ENCODE measurements at places on chromosomes 1 and 21.
A peak's percentile ranks its signal among the peaks of the same experiment; 100 is the strongest.

GRCh38 chr21:45788637-45789506, 145.3 kb downstream of the PCBP3 start:
- peak; percentile 23 for DNase-seq

DNA sequence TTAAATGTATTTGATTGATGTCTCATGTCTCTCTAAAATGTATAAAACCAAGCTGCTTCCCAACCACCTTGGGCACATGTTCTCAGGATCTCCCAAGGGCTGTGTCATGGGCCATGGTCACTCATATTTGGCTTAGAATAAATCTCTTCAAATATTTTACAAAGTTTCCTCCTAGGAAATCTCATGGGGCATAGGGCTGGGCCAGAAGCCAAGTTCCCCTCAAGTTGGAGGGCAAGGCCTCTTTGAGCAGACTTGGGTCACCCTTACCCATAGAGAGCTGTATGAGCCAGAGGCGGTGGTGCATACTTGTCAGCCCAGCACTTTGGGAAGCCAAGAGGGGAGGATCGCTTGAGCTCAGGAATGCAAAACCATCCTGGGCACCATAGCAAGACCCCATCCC, 2.3 kb upstream of the FBXO42 start:
- no peak for DNase-seq

- no peak for DNase-seq
These were observed 106.3 kb downstream of the EDEM3 start for GRCh38 chr1:184648160-184648855.

DNA sequence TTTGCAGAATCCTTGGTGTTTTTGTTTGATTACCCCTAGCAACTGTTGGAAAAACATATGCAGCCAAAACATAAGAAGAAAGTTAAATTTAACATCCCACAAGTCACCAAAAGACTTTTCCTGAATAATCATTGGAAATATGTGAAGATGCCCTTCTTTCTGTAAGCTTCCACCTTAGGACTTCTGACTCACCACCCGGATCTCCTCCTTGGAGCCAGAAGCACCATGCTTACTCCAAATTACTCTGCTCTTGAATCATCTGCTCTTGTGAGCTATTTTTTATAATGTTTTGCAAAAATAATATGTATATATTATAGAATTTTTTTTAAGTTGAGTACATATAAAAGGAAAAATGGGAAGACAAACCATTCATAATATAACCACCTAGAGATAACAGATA, 391.7 kb downstream of the KCTD3 start:
- peak; percentile 45 for DNase-seq

DNA sequence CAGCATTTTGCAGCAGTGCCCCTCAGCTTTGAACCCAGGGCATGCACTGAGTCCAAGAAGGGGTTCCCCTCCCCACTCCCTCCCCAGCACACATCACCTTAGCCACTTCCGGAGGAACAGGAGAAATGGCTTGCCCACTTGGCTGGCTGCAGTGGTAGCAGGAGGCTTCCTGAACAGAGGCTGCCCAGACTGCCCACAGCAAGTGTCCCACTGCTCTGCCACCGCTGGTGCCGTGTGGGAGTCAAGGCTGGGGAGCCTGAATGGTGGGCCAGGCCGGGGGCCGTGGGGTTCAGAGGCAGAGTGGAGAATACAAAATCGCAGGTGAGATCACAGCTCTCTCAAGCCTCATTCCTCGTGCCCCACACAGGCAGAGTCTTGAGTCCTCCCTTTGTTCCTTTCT, 34.5 kb downstream of the CD247 start:
- DNase-seq = no peak

GRCh38 chr21:27168084-27168483, 201.2 kb upstream of the ADAMTS5 start:
- DNase-seq = peak; percentile 29

DNA sequence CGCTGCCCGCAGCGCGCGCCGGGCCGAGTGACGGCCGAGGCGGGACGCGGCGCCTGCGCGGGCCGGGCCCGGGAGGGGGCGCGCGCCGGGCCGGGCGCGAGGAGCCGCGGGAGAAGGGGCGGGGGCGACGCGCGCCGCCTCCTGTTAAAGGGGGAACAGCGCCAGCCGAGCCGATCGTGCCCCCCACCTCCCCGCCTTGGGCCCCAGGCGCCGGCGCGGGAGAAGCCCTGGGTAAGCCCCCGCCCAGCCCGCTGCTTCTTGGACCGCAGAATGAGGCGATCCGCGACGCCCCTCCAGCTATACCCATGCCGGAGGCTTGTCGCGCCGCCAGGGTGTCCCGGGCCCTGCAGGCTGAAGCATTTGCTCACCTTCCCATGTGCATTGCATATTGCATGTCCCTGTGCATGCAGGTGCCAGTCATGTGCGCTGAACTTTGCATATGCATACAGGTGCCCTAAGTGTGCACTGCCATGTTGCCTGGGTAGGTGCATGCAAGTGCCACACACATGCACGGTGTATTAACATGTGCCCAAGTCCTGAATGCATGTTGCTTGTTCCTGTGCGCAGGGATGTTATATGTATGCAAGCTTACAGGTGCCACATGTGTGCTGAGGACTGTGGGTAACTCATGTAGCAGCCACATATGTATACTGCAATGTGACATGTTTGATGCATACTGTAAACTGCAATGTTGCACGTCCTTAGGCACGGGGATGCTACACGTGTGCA, at the start of gene ADGRB2:
Gene ADGRB2 (minus strand): TSS at position 29 of the 729 bp plus-strand sequence. CDS start 7,119 bp downstream, outside the sequence.
- DNase-seq = peak; percentile 53

- DNase-seq = no peak
These were observed 26.3 kb upstream of the ST6GALNAC3 start for GRCh38 chr1:76048219-76048618.

DNA sequence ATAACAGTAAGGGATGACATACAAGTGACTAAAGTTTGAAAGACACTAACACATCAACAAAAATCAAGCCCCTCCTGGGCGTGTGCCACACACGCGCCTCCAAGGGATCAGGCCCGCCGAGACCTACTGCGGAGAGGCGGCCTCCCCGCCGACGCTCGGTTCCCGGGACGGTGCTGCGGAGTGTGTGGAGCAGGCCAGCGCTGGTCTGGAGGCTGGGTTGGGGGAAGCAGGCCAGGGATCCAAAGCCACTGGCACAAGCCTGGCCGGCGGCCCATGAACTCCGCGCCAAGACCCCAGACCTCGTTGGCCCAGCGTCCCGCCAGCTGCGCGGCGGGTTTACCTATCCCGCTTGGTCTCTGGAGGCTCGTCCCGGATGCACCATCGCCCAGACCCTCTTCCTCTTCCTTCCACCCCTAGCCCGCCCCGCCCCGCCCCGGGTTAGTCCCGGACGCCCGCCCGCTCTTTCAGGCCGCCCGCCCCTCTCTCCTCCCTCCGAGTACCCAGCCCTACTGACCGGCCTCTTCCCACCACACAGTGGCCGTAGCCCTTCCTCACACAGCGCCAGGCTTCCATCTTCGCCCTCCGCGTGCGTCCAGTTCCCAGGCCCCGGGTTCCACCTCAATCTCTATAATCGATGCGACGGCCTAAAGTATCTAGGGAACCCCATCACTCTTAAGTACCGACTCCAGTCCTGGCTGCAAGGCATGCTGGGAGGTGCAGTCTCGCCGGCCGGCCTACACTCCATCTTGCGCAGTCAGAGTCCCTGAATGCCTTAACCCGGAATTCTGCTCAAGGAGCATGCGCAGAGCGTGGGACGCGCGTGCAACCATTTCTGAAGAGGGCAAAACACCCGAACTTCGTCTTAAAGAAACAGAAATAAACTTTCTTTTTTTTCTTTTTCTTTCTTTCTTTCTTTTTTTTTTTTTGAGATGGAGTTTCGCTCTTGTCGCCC, at the start of gene ANGEL2:
Gene ANGEL2 (minus strand): TSS at position 769 of the 952 bp plus-strand sequence. CDS start 196 bp downstream, at position 573.
- peak; percentile 98 for DNase-seq

GRCh38 chr1:181765451-181766026, 282.2 kb downstream of the CACNA1E start:
- DNase-seq = no peak

- DNase-seq = no peak
These were observed 467.4 kb downstream of the COL11A1 start for GRCh38 chr1:102640872-102641271.

GRCh38 chr21:16040601-16041000, 310.8 kb downstream of the USP25 start:
- peak; percentile 44 for DNase-seq

DNA sequence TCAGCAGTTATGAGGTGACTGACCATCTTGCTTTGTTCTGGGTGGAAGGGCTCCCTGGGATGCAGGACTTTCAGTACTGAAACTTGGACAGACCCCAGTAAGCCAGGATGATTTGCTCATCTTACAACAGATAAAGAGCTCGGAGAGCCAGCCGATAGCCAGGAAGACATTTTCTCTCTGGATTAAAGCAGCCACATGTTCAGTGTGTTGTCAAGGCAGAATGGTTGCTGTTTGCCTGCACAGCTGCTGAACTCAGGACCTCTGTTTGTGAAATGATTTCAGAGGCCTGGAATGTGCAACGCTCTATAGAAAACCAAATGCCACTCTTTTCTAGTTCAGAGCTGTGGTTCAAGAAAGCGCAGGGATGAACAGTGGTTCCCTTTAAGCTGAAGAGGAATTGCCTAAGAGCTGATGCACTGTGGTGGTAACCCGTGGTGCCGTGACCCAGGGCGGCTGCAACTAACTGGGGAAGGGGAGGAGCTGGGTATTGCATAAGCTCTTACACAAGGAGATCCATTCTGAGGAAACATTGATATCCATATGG, 40.7 kb downstream of the CASQ2 start:
- DNase-seq = peak; percentile 82

DNA sequence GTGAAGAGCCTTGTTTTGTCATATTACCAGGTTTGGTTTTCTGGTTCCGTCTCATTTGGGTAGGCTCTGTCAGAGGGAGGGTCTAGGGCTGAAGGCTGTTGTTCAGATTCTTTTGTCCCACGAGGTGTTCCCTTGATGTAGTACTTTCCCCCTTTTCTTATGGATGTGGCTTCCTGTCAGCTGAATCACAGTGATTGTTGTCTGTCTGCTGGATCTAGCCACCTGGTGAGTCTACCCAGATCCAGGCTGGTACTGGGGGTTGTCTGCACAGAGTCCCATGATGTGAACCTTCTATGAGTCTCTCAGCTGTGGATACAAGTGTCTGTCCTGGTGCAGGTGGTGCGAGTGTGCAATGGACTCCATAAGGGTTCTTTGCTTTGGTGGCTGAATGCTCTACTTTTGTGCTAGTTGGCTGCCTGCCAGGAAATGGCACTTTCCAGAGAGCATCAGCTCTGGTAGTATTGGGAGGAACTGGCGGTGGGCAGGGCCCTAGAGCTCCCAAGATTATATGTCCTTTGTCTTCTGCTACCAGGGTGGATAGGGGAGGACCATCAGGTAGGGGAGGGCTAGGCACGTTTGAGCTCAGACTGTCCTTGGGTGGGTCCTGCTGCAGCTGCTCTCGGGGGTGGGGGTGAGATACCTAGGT, 246.0 kb downstream of the RYR2 start:
- no peak for DNase-seq

DNA sequence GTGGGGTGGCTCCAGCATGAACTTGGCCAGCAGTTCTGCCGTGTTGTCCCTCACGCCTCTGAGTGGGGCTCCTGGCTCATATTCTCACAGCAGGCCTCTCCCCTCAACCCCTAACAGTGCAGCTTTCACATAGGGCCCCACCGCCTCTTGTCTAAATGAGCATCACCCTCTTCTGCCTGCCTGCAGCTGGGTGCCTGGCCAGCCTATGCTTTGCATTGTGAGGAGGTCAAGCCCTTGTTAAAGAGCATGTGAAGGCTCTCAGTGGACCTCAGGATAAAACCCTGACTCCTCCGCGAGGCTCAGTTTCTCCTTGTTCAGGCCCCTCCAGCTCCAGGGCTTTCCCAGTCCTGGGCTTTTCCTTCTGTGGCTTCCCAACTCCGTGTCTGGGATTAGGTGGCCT, 34.8 kb downstream of the CRYAA start:
- DNase-seq = no peak

- DNase-seq = no peak
These were observed 499 bp upstream of the CRTC2 start for GRCh38 chr1:153958961-153959260.

DNA sequence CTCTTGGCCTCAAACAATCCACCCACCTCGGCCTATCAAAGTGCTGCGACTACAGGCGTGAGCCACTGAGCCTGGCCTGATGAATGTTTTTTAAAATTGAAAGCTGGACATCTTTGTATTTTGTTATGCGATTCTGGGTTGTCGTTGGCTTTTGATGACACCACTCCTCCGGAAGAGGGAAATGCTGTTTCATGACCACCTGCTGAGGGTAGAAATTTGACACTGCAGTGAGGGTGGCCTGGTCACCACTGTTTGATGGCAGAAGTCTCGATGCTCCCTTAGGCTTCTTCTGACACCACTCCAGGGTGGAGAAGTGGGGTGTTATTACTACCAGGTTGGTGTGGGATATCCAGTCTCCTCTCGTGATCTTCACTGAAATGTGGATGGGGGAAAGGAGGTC, 357.2 kb downstream of the RGS7 start:
- no peak for DNase-seq
